ENCODE measurements at places on chromosomes 6 and 20.

DNA sequence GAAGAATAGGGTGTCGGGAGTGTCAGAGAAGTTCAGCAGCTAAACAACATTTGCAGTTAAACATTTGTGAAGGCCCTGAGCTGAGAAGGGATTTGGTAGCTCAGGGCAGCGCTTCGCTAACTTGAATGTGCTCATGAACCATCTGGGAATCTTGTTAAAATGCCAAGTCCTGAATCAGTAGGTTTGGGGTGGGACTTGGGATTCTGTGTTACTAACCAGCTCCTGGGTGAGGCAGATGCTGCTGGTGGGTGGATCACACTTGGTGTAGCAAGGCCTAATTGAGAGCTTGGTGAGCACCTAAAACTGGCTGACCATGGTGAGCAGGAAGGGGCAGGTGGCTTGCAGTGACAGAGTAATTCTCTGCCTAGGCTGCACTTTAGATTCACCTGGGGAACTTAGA is 5.9 kb downstream of the PTPRA start:
- no peak for DNase-seq

GRCh38 chr20:38472513-38473366 is at the start of gene RALGAPB:
TSS of gene RALGAPB (plus strand) at chr20:38472843. CDS start at chr20:38488433, 15,590 bp downstream.
- DNase-seq, result peak; percentile 98

DNA sequence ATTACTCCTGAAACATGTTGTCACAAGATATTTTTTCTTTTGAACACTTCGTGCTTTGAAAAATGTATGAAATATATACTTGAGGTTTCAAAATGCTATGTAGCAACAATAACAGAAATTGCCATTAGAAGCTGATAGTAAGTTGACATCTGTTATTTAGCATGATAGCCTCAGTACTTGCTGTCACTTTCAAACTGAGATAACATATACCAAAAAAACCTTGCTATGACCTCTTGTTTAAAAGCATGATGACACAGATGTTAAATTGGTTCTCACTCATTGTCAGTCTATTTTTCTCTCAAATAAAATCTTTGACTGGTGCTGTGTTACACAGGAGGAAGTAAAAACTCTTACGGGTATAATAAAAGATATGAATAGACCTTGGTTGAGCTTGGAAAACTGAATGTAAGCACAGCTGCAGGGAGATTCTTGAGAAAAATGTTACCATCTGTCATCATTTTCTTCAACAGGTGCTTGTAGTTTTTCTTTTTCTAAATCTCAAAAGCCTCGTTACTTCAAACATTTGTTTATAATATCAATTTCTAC is 18.6 kb downstream of the MOXD1 start:
- no peak for DNase-seq

DNA sequence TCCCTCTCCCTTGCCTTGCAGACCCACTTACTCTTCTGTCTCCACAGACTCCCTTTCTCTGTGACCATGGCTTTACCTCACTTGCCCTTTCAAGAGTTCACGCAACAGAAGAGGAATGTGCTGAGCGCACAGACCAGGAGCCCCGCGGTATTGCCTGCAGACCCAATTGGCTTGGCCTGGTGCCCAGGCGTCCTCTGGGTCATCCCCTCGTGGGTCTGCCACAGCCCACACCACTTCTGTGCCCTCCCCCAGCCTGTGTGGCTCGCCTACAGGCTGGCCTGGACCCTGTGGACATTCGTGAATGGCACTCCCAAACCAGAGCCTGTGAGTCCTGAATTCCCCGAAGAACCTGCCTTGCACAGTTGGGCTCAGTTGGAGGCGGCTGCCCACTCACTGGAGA is 15.3 kb upstream of the NINL start:
- no peak for DNase-seq

- no peak for DNase-seq
These were observed 25.7 kb upstream of the AAR2 start for GRCh38 chr20:36210436-36211021.

DNA sequence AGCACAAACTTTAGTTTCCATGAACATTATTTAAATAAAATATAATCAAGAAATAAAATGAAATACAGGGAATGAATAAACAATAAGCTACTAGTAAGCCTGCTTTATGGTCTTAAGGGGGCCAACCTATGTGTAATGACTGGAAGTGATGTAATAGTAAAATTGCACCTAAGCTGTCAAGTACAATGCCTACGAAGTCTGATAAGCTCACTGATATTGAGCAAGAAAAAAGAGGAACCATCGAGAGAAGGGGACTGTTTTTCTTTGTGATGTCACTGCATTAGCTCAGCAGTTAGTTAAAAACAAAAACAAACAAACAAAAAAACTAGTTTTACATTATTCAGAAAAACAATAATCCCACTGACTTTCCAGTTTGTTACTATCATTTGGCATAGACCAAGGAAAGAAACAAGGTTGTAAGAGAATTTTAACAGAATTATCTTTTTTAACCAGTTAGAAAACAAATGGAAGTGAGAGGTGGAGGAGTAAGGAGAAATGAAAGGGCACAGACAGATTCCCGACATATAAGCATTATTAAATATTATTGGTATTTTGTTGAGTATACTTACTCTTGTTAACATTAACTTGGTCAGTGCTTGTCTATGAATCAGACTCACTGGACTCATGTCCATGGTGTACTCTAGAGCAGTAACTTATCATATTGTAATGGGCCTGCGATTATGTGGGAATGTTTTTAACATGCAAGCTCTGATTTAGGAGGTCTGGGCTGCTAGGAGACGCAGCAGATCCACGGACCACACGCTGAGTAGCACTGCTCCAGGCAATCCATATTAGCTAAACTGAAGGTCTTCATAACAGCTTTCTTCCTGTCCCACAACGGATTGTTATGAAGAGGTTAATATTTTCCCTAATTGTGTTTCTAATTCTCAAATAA is 99.6 kb upstream of the HMGCLL1 start:
- no peak for DNase-seq

DNA sequence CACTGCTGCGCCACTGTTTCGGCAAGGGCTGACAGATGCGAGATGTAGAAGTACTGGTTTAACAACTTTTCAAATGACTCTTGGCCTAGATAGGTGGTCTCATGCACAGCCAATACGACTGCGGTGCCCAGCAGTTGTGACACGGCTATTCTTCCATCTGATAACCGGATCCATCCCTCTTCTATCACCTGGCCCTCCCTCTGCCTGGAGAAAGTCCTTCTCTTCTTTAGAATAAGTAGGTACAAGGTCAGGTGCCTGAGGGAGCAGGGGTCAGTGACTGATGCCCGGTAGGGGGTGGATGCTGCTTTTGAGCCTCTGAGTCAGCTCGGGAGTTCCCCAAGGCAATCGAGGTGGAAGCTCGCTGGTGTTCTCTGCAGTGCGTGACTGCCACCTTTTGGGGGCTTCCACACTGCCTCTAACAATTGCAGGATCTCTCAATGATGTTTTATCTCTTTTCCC is 166.8 kb upstream of the GRIK2 start:
- peak; percentile 32 for DNase-seq

DNA sequence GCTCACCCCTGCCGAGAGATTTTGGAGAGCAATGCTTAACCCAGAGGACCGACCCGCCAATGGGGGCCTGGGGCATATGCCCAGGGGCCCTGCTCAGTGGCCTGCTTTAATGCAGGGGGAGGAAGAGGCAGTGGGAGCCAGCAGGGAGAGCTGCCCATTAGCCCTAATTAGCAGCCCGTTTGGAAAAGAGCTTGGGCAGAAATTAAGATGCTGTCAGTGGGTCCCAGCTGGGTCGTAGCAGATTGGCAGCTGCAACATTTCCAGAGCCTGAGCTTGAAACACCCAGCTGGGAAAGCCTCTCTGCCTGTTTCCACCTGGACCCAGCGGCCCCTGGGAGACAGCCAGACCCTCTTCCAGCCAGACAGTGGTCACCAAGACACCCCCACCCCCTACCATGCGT is 39.5 kb downstream of the CD40 start:
- DNase-seq, result no peak

DNA sequence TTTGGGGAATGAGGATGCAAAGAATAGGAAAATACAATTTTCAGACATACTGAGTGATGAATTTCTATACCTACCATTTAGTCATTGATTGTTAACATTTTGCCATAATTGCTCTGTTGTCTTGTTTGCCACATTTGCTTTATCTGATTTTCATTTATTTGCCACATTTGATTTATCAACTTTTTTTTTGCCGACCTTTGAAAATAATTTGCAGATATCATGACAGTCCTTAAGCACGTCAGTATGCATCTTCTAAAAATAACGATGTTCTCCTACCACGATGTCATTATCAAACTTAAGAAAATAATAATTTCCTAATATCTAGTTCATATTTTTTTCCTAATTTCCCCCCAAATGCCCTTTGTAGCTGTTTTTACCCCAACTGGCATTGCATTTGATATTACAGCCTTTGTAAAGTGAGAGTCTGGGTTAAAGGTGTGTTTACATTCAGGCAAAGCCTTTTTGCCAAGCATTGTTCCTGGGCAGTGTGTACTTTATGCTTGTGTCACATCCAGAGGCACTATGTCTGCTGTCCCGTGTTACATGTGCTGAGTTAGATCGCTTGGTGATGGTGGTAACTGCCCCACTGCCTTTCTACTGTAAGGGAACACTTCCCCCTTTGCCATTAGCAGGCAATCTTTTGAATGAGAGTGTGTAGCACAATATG is 26.4 kb downstream of the SEC23B start:
- DNase-seq, result no peak

DNA sequence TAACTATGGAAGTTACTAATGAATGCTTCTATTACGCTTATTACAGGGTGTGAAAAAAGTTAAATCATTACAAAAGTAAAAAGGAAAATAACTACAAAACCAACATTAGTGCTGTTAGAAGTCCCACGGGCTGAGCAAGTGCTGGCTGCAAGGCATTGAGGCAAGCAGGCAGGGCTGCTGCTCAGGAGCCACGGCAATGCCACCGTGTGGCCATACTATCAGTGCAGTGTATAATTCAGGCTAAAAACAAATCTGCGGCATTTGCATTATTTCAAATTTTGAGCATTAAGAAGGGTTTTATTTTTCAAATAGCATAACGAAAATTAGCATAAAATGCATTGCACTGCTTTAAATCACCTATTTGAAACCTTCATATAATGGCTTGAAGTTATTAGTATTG is 17.1 kb downstream of the IFNGR1 start:
- no peak for DNase-seq

GRCh38 chr6:16450821-16451220 is 212.4 kb downstream of the GMPR start:
- DNase-seq, result no peak

- DNase-seq, result no peak
These were observed 8.7 kb upstream of the PLTP start for GRCh38 chr20:45920462-45921336.

- DNase-seq, result no peak
These were observed 62.7 kb downstream of the NOL4L start for GRCh38 chr20:32522526-32522775.

DNA sequence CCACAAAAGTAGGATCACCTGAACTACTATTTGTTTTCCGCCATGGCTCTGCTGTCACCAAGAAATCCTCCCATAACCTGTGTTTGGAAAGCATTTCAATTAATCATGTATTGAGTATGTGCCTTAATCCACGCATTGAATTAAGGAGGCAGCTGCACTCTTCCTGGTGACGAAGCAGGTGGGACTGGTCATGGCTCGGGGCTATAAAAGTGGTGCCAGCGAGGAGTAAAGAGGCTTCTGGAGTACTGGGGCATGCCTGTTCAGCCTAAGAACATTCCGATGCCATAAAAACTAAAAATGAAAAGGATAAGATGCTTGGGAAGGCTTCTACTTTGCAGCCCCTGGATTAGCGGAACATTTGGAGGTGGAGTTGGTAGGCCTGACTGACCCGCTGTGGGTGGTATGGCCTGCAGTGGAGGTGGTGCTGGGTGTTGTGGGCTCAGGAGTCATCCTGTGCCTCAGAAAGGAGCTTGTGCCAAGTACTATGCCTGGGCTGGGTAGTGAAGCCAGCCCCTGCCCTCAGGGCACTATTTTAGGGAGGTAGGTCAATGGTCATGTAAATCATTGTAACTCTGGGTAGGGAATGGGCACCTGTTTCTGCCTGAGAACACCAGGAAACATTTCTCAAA is 110.5 kb downstream of the B3GAT2 start:
- DNase-seq, result no peak

DNA sequence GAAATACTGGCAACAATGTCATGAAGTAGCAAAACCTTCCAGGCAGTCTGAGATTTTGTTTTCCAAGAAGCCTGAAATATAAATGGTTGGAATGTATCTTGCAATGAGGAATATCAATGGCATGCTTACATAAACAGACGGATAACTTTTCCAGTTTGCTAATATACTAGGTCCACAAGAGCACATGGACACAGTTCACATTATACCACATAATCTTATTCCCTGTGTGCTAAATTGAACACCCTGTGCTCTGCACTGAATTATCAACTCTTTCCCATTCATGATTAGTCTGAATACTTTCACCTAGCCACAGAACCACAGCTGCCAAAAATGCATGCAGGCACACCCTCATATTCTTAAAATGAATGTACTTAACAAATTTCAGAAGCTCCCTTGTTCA is 274.3 kb downstream of the COL12A1 start:
- DNase-seq, result no peak

All from HCT116 (cell line).